Stimulated activated CD4-positive, alpha-beta T cell treated with anti-CD3 and anti-CD28 coated beads, TNF-alpha, amount 100 ng/mL, for 1 hour (primary cell): ENCODE measurements at places on chromosomes 3 and 15.
A peak's percentile ranks its signal among the peaks of the same experiment; 100 is the strongest.

GRCh38 chr3:113213896-113214587 is 2.7 kb downstream of the BOC start:
- no peak for DNase-seq

DNA sequence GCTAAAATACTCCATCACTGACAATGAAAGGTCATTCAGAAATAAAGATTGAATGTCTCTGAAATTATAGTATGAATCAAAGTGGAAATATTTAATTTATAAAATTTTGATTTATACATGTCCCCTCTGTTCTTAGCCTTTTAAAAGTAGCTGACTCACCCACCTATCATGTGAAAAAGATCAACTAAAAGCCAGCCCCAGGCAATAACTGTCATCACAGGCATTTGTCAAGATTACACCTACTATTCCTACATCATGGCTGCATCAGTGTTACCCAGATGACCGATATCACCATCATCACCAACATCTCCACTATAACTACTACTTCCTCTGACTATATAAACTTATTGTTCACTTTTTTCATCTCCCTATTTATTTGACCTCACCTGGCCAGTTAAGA is 14.3 kb upstream of the PIK3R4 start:
- DNase-seq: no peak

DNA sequence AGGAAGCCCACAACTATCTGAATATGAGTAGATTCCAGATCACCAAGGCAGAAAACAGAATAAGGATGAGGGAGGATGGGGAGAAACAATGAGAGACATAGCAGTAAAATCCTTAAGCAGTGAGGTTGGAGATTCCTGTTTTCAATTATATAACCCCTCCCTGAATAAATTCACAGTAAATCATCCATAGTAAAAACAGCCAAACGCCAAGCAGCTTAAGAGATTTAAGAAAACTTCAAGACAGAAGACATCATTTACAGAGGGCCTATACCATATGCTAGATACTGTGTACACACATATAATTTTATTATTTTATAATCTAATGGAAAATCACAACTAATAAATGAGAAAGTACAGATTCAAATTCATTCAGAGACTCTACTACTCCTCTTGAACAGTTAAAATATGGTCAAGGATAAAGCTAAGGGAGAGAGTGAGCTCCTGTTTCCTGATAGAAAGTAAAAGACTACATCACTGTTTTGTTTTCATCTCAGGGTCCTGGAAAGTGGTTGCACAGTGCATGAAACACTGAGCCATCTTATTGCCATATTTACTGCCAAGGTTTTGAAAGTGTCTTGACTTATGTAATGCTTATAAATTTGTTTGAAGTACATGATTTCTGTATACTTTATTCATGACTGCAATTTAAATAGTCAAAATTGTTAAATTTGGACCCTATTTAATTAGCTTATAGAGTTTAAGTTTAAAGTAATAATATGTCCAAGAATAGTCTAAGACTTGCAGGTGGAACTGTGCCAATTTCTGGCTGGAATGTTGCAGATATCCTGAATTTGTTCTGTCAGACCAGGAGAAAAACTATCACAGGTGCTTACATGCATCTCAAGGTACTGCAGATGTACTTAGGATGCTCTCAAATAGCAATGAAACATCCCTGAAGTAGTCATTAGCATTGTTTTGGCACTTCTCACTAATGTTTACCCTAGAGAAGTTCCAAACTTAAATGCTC is 141.4 kb downstream of the TBL1XR1 start:
- no peak for DNase-seq

DNA sequence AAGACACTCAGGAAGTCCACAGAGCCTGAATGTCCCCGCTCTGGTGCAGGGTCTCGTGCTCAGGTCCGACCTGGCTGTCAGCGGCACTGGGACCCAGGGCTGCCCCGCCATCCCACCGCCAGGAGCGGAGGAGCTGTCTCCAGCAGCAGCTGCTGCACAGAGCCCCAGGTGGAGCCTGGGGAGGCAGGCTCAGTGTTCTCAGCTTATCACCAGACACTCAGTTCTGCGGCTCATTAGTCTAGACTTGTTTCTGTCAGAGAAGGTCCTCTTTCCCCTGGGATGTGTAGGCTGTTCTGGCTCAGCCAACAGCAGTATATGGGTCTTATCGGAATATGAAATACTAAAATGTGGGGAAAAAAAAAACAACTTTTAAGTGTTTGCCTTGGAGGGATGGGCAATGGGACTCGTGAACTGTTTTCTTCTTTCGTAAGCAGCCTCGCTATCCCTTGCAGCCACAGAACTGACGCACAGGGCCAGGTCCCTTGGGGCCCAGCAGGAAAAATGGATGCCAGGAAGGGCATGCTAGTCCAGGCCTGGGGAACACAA is 75.9 kb downstream of the KLF13 start:
- no peak for DNase-seq

DNA sequence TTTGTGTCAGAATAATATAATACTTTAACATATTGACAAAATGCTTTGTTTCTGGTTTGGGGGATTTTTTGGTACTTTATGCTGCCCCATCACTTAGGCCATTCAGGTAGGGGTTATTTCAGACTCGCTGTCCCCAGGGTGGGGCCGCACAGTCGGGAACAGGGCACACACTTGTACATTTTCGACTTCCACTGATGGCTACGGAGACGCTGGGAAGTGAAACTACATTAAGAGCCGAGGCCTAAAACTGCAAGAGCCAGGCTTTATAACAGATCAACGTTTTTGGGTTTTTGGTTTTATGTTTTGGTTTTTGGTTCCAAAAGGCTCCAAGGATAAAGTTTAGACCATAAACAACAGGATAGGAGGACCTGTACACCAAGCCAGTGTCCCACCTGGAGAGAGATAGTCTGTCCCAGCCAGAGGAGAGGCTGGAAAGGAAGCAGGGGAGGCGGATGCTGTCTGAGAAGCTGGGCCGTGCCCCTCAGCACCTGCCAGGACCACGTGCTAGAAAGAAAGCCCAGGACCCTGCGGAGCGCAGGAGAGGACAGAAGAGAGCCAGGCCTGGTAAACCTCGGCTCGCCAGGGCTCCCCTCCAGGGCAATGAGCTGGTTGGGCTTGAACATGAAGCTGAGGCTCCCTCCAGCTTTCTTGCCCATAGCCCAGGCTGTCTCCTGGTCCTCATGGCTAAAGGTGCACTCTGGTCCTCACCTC is 111.7 kb downstream of the CHSY1 start:
- DNase-seq: no peak

- peak; percentile 60 for DNase-seq
Measured at GRCh38 chr15:99928429-99928981, 195.3 kb upstream of the LYSMD4 start.

DNA sequence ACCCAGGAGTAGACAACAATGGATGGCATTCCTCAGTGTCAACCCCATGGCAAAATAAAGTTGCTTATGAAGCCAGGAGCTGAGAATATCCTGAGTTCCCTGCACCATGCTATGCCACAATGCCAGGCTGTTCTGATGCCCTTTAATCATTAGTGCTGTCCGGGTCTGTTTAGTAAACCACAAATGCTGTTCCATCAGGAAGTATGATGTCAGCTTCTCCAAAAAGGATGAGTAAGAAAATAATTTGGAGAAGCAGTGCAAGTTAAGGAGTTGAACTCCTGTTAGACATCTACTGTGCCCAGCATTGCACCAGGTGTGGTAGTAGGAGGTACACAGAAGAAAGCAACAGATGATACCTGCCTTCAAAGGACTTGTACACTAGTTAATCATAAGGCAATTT is 67.9 kb upstream of the GUCA1C start:
- no peak for DNase-seq

DNA sequence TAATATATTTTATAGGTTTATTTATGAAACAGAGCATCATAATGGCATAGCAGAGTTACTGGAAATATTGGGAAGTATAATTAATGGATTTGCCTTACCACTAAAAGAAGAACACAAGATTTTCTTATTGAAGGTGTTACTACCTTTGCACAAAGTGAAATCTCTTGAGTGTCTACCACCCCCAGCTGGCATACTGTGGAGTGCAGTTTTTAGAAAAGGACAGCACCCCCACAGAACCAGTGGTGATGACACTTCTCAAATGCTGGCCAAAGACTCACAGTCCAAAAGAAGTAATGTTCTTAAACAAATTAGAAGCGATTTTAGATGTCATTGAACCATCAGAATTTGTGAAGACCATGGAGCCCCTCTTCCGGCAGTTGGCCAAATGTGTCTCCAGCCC is 58.1 kb downstream of the DNAH1 start:
- no peak for DNase-seq

DNA sequence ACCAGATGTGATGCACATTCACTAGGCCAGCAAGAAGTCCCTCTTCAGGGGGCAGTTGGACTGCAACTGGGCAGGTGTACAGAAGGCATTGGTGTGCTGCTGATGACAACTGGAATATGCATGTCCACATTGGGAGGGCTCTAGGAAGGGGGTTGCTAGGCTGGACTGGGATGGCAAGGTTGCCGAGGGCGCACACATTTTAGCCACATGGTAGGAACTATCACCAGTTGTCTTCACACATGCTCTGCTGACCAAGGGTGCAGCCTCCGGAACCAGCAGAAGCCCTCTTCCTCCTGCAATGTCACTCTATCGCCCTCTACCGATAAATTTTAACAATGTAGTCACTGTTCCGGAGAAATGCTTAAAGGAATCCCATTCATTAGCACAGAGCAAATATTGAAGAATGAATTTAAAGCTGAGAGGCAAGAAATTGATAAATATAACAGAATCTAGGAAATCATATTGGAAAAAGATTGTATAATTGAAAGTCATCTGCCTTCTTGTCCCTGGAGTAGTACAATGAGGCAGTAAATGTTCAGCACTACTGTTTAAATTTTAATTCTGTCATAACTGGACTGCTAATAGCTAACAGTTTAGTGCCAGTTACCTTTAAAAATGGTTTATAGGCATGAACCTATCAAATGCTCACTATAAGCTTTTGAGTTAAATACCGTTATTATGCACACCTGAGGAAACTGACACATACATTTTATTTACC is 22.6 kb upstream of the LYSMD4 start:
- DNase-seq: no peak

GRCh38 chr3:141992512-141992911 is 116.1 kb downstream of the ATP1B3 start:
- DNase-seq: no peak

DNA sequence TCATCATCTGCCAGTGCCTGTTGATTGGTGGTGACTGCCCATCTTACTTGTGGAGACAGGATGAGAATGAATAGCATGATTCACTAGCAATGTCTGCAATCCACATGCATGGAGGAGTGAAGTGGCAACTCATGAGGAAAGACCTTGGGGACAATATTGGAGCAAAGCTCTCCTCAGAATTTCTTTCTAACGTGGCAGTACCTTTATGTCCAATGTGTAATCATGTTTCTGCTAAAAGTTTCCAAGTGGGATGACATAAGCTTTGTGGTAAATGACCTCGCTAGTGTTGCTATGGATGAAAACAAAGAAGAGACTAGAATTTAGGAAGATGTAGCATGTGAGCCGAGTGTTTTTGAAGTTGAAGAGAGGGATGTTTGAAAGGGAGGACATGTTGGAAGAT is 117.8 kb downstream of the CPNE4 start:
- no peak for DNase-seq

DNA sequence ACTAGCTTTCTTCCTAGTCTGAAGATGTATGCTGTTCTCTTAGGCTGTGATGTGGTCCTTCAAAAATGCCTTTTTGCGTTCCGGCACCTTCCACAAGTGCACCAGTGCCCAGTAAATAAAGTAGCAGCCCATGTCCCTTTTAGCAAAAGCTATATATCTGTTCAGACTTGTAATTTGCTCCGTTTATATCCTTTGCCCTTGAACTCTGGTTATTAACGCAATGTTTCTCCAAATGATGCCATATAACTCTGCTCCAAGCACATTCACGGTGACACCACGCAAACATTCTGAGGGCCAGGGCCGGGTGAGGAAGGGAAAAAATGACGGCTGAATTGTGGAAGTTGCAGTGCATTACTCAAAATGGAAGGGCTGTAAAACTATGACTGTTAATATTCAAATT is 1001.1 kb upstream of the NR2F2 start:
- DNase-seq: no peak

DNA sequence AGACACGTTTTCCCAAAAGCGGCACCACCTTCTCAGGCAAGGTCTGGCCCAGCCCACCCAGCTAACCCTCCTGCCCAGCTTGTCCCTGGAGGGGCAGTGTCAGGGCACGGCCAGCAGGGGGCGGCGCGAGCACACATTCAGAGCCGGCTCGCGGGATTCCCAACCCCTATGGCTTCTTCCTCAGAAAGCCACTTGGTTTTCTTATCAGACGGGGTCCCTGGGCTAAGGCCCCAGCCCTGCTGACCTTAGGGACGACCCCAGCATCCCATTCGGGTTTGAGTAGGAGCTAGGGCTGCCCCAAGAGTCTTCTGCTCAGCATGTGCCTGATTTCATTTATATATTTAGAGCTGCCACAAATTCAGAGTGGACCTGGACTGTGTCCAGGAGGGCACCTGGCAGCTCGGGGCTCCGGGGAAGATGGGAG is 14.5 kb downstream of the RLBP1 start:
- DNase-seq: peak; percentile 37

- no peak for DNase-seq
Measured at GRCh38 chr15:43410572-43411214, 39.8 kb downstream of the TUBGCP4 start.

- DNase-seq: no peak
Measured at GRCh38 chr3:116059421-116060096, 385.7 kb downstream of the LSAMP start.

DNA sequence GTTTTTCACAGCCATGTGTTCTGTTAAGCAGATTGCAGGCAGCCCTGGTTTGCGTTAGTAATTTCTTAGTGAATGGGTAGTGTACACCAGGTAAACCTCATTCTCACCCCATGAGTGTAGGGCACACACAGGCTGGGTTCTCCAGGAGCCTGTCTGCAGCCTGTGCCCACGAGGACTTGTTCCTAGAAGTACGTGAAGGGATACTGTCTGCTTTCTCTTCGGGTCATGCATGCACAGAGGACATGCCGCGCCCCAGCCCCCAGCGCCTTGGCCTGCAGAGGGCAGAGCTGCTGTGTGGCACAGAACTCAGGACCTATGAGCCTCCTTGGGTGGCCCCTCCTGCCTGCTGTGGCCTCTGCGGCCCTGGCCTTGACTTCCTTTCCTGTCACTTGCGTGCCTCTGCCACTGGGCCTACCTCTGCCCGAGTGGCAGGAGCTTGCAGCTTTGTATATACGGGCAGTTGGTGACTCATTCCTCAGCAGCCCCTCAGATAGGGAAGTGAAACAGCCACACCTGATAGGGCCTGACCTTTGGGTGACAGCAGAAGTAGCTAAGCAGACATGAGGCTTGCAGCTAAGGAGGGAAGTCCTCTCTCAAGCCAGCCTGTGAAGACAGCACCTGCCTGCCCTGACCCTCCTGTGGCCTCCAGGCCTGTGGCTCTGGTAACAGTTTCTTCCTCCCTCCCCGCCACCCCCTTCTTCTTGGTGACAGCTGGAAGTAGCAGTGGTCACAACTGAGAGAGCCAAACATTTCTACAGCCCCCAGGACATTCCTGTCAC is 19.5 kb downstream of the PPCDC start:
- DNase-seq: peak; percentile 10

DNA sequence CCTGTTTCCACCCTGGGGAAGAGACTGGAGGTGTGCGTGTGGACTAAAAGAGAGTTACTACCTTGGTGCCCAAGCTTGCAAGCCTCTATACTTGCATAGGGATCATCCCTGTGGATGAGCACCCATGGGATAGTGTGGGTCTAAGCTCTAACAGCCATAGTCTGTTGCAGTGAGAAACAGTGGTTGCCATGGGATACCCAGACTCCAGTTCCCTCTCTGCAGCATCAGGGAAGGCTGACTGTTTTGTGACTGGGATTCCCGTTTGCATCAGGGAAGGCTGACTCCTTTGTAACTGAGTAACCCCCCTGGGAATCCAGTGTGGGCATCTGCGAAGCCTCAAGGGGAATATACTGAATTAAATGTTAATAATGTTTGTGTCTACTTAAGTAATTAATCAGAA is 196.1 kb downstream of the ZNF621 start:
- no peak for DNase-seq
